Left renal cortex interstitium (tissue), 4 donors: ENCODE measurements at places on chromosomes 7 and 10.
A peak's percentile ranks its signal among the peaks of the same experiment; 100 is the strongest.

GRCh38 chr7:106069471-106070200 lies 42.5 kb downstream of the SYPL1 start:
- no peak for DNase-seq

GRCh38 chr7:151665368-151665767 lies 145.7 kb upstream of the RHEB start:
- no peak for DNase-seq

DNA sequence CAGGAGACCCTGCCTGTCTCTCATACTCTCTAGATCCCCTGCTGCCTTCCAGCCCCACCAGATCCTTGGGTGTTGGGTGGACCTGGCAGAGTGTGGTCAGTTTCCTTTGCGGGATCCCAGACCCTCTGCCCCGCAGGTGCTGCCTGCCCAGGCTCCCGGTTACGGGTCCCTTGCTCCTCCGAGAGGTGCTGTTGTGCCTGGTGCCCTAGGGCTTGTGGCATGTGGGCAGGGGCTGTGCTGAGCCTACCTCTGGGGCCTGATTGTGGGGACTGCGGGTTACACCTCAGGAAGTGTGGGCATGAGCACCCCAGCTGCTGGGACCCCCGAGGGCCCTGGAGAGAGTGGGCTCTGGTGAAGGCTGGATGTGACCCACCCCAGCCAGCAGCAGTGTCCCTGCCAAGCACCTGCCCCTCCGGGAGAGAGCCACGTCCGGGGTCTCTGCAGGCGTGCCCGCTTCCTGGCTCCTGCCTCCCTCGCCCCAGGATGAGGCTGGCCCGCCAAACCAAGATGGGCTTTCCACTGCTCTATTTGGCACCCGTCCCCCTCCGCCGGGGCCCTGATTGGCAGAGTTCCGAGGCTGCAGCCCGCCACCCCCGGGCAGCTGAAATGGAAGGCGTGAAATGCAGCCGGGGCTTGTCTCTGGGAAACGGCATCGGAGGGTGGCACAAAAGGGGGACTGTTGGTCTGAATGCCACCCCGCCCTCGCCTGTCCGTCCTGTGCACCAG lies 17.0 kb downstream of the CLIP2 start:
- no peak for DNase-seq

GRCh38 chr10:91798649-91799611 lies 704 bp downstream of the TNKS2 start:
- peak; percentile 44 for DNase-seq
